ENCODE measurements at places on chromosomes 5 and 9.

GRCh38 chr5:64763948-64764503, 4.5 kb downstream of the SREK1IP1 start:
- DNase-seq: no peak

DNA sequence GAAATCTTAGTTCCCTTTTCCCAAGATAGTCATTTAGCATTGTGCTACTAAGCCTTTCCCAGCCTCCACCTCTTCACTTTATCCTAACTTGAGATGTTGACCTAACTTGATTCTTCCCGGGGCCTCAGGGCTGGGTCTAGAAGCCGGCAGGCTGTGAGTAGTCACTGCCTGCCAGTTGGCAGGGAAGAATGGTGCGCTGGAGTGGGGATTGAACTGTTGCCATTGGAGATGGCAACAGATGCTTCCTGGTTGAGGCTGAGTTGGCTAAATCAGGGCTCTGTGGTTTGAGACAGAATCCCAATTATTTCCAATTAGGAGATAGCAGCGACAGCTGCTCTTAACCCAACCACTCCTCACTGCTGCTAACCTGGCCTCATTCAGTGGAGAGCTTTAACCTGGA, 343.1 kb downstream of the BRINP1 start:
- DNase-seq: no peak

DNA sequence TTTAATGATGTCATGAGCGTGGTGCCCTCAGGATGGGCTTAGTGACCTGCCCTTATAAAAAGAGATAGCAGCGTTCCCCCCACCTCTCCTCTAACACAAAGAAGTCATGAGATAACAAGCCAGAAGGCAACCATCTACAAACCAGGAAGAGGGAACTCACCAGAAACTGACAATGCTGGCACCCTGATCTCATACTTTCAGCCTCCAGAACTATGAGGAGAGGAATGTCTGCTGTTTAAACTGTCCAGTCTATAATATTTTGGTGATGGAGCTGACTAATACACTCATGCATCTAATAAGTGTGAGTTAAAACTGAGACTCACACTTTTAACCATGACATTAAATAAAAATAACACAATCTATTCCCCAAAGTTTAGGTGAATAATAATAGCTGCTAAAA, 156.1 kb upstream of the SPEF2 start:
- DNase-seq: no peak

DNA sequence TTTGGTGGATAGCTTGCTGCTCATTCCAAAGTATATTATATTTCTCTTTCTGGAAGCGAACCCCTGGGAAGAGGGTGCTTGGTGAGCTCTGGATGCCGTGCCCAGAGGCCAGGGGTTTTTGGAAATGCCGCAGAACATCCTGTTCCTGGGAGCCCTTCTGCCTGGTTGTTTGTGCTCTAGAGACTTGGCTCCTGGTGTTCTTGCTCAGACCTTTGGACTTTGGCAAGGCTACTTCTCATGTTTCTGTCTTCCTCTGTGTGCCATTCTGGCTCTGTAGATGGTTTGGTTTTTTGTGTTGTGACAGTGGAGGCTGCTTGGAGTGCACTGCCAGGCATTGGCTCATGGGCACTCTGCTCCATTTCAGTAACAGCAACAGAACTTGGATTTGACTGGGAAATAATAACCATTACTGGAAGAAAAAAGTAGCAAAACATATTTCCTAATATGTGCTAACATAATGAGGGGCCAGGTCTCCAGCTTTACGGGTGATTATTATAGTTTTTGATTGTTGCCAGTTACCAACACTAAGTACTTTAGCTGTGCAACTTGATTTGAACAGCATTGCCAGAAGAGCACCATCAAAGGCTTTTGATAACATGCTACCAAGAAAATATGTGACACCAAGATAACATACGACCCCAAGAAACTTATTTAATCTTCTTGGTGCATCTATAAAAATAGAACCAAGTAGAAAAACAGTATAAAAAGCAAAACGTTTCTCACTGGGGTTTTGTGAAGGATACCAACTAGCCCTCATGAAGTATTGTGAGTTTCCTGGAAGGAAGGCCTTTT, 94.2 kb downstream of the PCSK1 start:
- DNase-seq: no peak

GRCh38 chr9:122116448-122117173, 23.5 kb upstream of the TTLL11 start:
- DNase-seq: no peak

- no peak for DNase-seq
These were observed 6.4 kb upstream of the AMBP start for GRCh38 chr9:114084282-114085073.

- DNase-seq: no peak
These were observed 15.6 kb upstream of the IRF1 start for GRCh38 chr5:132506094-132506692.

GRCh38 chr5:179254638-179255271, 90.5 kb downstream of the ADAMTS2 start:
- no peak for DNase-seq

DNA sequence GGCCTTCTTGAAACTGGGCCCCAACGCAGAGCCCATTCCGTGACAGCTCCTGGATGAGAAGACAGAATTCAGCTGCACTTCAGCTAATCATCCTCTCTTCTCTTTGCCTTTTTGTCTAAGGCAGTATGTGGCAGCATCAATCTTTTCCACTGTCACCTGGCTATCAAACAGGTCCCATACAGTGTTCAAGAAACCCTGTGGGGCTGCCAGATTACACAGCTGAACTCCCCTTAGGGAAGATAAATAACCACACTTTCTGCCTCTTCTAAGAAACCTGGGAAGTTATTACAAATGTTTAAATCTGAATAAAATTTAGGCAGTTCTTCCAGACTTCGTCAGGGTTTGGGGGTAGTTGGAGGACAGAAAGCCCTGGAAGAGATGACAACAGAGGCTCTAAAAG, 61.0 kb downstream of the SPEF2 start:
- no peak for DNase-seq

DNA sequence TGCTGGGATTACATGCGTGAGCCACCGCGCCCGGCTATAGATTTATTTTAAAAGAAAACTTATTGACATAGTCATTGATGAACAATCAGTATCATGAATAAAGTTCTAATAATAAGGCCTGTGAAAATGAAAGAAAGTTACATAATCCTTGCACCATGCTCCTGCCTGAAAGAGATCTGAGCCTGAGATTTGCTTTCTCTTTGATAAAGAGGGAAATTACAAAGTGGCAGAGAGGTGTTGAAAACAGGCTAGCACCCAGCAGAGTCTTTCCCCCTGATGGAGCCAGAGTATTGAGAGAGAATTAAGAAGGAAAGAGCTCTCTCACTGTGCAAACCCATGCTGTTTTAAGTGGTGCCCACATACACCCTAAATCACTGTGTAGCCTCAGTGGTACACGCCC, 37.2 kb downstream of the SLC6A7 start:
- no peak for DNase-seq

- DNase-seq: no peak
These were observed 53.4 kb upstream of the RARS1 start for GRCh38 chr5:168432903-168433302.

- DNase-seq: no peak
These were observed 27.6 kb downstream of the DAP start for GRCh38 chr5:10733426-10733825.

- no peak for DNase-seq
These were observed 102.7 kb downstream of the LRRC70 start for GRCh38 chr5:62681117-62681850.

- DNase-seq: no peak
These were observed 486.6 kb downstream of the BRINP1 start for GRCh38 chr9:118882684-118883083.

DNA sequence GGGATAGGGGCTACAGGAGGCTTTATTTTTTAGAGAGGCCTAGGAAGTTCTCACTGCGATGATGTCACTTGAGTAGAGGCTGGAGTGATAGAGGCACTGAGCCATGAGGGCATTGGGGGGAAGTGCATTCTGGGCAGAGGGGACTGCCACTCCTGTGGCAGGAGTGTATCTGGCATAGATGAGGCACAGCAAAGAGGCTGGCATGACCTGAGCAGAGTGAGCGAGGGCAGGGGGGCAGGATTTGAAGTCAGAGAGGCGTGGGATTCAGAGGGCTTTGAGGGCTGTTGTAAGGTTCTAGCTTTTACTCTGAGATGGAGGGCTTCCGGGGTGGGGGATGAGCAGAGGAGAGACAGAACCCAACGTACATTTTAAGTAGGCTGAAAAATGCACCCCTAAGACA, 91.9 kb upstream of the SH3PXD2B start:
- no peak for DNase-seq

GRCh38 chr5:10278658-10279279, 28.7 kb downstream of the CCT5 start:
- no peak for DNase-seq

DNA sequence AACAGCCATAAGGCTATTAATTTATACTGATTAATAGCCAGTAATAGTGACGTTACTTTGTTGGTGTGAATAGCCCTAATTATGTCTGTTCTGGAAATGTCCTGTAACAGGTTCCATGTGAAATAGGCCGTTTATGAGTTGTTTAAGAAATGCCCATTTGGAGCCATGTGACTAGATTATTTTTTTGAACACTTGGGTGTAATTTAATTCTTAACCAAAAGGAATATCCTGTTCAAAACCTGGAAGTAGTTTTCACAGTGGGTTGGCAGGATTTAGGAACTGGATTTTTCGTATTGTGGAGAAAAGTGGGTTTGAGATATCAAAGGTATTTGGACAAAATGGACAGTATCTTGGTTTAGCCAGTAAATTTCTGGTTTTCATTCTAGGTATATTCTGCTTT, 1.3 kb downstream of the TENT2 start:
- no peak for DNase-seq

- DNase-seq: no peak
These were observed 880 bp upstream of the GFPT2 start for GRCh38 chr5:180353980-180354452.

DNA sequence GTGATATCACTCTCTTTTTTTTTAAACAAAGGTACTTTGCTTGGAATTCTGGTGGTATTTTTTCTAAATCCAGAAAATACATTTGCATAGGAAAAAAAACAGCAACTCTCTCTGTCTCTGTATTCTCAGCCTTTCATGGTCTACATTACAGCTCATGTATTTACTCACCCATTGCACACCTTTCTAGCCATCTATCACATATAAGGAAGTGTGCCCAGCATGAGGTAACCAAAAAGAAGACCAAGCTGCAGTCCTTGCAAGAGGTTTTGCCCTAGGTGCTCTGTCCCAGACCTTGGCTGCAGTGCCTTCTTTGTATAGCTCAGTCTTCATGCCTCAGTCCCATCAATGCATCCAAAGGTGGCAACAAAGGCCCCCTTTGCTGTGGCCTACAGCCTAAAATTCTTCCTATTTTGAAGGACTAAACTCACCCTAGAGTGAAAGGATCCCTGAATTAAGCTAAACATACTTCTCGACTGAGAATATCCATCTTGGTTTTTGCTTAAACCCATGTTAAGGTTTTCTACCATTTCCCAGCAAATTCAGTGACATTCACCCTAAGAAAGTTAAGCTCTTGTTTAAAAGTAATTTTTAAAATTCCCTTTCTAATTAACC, 446.4 kb downstream of the KIF4B start:
- DNase-seq: no peak

GRCh38 chr5:100623719-100624118, 88.5 kb downstream of the FAM174A start:
- DNase-seq: no peak
